Inflammatory macrophage (primary cell): ENCODE measurements at places on chromosomes 4 and X.

- no peak for DNase-seq
Observed at GRCh38 chrX:95441836-95442235, 1242.8 kb upstream of the DIAPH2 start.

GRCh38 chr4:148054275-148054674, 322.4 kb downstream of the ARHGAP10 start:
- DNase-seq = peak; percentile 21

DNA sequence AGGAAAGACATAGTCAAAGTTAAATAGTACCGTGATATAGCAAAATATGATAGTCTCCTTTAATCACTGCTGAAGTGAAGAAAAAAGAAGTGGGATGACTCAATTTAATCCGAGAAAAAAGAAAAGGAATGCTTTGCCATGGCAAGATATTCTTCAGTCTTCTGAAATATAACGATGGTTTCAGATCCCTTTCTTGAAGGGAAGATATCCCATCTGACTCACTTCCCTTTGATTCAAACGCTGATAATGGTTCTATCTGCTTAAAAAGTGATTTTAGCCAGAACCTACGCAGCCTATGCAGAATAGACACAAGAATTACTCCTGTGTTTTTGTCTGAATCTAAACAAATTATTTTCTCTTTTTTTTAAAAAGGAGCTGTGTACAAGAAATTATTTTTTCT, 68.1 kb upstream of the FTHL17 start:
- peak; percentile 3 for DNase-seq

- peak; percentile 26 for DNase-seq
Observed at GRCh38 chr4:38531141-38531727, 132.8 kb upstream of the KLF3 start.

DNA sequence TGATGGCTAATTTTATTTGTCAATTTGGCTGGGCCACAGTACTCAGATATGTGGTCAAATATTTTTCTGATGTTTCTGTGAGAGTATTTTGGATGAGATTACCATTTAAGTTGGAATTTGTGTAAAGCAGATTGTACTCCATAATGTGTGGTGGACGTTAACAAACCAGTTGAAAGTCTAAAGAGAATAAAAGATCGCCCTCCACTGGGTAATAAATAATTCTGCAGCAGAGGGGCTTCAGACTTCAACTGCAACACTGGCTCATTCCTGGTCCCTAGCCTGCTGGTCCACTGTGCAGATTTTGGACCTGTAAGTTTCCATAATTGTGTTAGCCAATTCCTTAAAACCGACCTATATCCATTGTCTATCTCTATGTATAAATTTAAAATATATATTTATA, 540.3 kb downstream of the PCDH18 start:
- no peak for DNase-seq

GRCh38 chrX:116694046-116694445, 231.3 kb upstream of the CT83 start:
- no peak for DNase-seq

DNA sequence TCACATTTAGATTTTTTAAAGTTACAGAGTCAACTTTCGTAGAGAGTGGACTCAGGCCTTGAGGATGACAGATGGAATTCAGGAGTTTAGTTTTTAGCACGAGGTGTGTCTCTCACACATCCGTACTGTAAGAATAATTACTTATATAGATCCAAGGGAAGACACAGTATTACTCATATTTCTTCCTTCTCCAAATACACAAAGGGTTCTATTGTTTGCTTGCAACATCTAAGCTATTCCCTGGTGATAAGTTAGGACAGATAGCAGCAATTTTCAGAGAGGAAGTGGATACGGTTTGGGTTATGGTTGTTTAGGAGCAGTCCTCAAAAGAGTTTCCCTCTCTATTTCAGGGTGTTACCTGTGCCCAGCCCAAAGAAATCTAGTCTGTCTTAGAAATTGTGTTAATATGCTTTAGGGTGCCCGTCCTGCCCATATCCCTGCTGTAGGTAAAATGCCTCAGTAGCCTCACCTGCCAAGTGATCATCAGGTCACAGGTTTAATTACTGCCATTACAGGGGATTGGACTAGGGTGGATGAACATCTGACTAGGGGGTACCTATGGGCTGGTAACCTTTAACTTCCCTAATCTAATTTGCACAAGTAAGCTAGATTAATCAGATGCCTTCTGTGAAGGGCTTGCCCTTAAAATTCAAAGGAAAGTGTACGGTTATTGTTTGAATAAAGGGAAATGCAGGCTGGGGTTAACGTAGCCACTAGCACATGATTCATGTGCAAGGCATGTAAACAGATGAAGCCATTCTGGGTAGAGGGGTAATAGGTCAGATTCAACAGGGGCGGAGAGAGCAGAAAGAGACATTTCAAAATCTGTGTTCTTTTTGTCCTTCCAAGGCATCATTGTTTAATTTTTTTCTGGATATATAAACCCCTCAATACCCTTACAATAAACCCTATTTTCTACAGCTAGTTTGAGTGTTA, 8.7 kb upstream of the PPP3CA start:
- DNase-seq = no peak

- peak; percentile 88 for DNase-seq
Observed at GRCh38 chr4:153757407-153757806, 2.4 kb downstream of the RNF175 start.

GRCh38 chr4:970046-970745, 3.2 kb downstream of the DGKQ start:
- peak; percentile 34 for DNase-seq

- no peak for DNase-seq
Observed at GRCh38 chrX:134538316-134538715, 78.4 kb downstream of the HPRT1 start.

- DNase-seq = no peak
Observed at GRCh38 chrX:38341442-38341841, 11.0 kb upstream of the OTC start.

DNA sequence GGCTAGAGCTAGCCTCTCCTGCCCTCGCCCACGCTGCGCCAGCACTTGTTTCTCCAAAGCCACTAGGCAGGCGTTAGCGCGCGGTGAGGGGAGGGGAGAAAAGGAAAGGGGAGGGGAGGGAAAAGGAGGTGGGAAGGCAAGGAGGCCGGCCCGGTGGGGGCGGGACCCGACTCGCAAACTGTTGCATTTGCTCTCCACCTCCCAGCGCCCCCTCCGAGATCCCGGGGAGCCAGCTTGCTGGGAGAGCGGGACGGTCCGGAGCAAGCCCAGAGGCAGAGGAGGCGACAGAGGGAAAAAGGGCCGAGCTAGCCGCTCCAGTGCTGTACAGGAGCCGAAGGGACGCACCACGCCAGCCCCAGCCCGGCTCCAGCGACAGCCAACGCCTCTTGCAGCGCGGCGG, at the start of gene AR:
Gene AR (plus strand): TSS at position 204 of the 400 bp plus-strand sequence. CDS start 1,126 bp downstream, outside the sequence.
- DNase-seq = no peak

DNA sequence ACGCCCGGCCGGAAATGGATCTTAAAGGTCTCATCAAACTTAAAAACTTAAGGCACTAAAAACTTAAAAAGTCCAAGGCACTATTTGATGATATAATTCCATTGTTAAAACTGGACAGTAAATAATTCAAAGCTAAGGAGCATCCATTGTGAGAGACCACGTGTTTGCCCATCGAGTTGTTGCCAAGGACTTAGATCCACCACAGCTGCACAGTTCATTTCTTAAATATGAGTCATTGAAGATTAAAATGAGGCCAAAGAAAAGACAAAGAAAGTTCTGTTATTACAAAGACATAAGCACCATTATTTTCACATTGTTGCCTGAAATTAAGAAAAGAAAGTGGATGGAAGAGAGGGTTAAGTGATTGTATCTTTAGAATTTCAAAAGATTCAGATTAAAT, 411.5 kb upstream of the FTHL17 start:
- no peak for DNase-seq

DNA sequence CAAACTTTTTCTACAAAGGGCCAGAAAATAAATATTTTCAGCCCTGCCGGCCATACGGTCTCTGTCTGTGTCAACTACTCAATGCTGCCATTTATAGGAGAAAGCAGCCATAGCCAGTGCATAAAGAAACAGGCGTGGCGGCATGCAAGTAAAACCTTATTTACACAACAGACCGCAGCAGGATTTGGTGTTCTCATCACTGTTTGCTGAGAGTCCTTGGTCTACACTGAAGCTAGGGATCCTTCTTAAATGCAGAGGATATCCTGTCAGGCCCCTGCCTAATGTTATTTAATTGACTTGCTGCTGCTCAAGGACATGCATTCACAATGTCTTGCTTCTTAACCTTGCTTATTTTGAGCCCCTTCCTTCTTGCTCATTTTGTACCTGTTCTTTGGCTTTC, 54.7 kb downstream of the CPE start:
- DNase-seq = no peak

DNA sequence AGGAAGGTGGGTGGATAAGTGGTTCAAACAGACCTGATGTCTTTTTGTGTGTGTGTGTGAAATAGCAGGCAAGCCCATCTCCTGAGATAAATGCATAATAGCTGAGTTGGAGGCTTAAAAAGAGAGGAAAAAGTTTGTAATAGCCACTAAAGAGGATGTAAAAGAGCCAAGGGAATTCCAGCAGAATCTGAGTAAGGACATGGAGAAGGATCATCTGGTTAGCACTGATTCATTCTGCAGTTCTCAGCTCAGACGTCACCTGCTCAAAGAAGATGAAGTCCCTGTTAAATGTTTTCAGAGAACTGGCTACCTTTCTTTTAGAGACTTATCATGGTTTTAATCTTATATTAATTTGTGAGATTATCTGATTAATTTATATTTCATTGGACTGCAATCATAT, 21.0 kb upstream of the IL13RA2 start:
- no peak for DNase-seq

- DNase-seq = no peak
Observed at GRCh38 chrX:49919617-49920016, 2.8 kb upstream of the CLCN5 start.

GRCh38 chrX:151359931-151360871, 36.8 kb upstream of the VMA21 start:
- peak; percentile 8 for DNase-seq

DNA sequence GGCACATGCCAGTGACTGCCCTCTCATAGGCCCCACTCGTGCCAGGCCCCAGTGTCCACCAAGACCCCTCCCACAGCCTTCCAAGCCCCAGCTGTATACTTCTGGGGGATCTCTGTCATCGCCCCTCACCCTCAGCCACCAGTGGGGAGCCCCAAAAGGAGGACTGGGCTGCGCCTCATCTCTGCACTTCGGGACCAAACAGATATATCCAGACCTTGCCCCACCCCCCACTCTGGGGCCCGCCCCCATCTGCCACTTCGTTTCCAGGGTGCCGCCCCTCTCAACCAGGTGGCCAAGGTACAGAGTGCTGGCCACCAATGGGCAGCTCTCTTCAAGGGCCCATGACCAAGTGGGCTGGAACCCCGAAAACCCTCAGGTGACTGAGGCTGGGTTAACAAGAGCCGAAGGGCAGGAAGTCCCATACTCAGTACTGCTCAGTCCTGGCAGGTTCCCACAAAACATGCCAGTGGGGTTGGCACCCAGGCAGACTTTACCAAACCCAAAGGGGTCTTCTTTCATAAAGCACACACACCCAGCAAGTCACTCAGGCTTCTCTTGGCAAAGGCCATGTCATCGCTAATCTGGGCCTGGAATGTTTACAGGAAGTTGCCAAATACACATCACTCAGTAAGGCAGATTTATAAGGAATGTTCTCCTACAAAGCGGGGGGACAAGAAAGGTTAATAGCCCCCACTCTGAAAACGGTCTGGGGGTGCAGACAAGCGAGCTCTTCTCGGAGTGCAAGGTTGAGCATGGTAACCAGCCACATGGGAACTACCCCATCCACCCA, 4.4 kb downstream of the ZFYVE28 start:
- no peak for DNase-seq

DNA sequence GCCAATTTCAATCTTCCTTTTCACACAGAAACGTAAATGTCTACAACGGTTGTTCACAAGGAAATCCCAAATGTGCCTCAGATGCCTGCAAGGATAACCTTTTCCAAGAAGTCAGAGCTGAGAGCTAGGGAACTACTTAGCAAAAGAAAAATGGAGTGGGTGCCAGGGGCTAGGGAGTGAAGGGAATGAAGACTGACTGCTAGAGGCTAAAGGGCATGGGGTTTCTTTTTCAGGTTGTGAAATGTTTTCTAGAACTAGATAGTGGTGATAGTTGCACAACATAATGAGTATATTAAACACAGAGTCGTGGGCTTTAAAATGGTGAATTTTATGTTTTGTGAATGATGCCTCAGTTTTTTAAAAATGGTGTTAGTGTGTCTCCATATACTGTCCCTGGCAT, 53.4 kb downstream of the CD99L2 start:
- DNase-seq = peak; percentile 17

- DNase-seq = no peak
Observed at GRCh38 chr4:112153211-112153791, 8.0 kb downstream of the FAM241A start.

- no peak for DNase-seq
Observed at GRCh38 chr4:77578145-77578544, 27.5 kb upstream of the CXCL13 start.

DNA sequence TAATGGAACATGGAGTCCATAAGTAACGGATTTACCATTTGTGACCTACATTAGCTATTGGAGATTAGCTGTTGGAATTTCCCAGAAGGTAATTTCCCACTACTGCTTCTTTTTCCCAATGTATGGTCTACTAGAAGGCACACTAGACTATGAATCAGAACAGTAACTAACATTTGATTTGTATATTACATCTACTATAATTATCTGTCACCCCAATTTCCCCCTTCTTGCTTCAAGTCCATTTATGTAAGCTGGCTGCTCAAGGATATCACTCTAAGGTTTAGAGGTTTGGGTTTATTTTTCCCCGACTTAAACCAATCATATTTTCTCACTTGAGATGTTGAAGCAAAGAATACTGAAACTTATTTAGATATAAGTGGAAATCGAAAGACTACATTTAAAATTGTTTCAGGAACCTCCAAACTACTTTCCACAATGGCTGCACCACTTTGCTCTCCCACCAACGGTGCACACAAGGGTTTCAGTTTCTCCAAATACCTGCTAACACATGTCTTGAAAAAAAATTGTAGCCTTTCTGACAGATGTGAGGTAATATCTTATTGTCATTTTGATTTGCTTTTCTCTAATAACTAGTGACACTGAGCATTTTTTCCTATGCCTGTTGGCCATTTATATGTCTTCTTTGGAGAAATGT, 33.3 kb upstream of the H2AZ1 start:
- no peak for DNase-seq

GRCh38 chr4:57078685-57079521, 31.3 kb downstream of the IGFBP7 start:
- no peak for DNase-seq

GRCh38 chrX:136574548-136574947, 42.5 kb downstream of the VGLL1 start:
- DNase-seq = no peak
